ENCODE measurements at places on chromosomes 5 and 9. TPM values are rescaled to one million over a fixed set of nuclear protein-coding genes. Genes with fewer than 3 reads are reported as not detected.

Gene SLCO6A1
- total RNA-seq, result not detected

Gene GPR150
- not detected for total RNA-seq

Gene TMEM252
- not detected for total RNA-seq

- DNase-seq, result no peak
These were observed 123.1 kb downstream of the DROSHA start for GRCh38 chr5:31408814-31409213.

- peak; percentile 8 for DNase-seq
These were observed 261.6 kb upstream of the VLDLR start for GRCh38 chr9:2359891-2360471.

DNA sequence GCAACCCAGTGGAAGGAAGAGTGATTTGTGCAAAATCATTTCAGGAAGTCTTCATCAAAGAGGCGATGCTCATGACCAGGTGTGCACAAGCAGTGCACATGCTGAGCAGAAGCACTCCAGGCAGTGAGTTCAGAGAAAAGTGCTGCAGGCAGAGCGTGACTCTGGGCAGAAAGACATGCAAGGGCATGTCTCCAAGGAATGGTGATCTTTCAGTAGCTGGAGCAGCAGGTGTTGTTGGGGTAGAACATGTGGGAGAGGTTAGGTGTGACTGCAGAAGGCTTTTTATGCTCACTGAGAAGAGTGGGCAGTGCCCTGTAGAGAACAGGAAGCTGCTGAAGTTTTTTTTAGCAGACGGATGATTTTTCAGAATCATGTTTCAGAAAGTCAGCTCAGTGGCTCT lies 545.4 kb upstream of the TLE4 start:
- no peak for DNase-seq

GRCh38 chr5:83568186-83568585 lies 96.6 kb downstream of the VCAN start:
- no peak for DNase-seq

DNA sequence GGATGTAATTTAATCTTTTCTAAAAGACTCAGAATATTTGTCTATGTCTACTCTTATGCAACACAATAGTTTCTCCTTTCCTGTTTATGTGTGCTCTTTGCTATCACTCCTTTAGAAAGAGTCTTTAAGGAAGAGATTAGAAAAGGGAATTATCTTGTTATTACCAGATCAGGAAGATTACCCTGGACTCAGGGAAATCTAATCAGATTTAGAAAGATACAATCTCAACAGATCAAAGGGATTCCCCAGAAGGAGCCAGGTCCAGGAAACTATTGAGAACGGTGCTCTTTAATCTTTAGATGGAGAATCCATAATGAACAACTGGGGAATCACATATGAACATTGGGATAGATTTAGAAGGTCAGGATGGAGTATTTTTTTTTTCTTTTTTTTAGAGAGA lies 32.4 kb upstream of the ZFR start:
- no peak for DNase-seq

DNA sequence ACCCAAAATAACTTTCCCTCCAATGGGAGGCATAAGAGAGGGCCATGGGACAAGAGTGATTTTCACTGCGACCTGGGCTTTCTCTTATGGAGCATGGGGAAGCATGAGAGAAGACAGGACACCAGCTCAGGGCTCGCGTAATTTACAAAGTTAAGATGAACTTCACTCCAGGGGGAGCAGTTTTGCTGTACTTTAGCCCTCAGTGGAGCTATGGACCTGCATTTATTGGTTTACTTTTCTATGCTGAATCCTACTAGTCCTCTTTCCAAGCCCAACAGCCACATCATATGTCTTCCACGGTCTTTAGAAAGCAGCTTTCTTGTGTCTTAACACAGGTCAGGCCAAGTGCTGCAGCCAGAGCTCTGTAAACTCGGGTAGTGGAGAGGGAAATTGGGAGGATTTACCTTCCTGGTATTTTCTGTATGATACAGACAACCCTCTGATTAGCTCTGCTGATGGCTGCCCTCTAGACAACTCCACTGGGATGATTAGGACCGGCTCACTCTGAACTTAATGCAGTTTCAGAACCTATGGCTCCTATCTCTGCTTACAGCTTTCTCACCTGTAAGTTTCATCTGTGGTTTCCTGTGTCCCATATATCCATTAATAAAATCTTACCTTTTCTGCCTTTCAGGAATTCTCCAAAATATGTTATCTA lies 581.0 kb upstream of the RORB start:
- peak; percentile 1 for DNase-seq

- DNase-seq, result no peak
These were observed 80.8 kb upstream of the IL12B start for GRCh38 chr5:159411115-159411514.

- peak; percentile 92 for DNase-seq
These were observed 46.8 kb upstream of the RNF20 start for GRCh38 chr9:101486693-101487442.

DNA sequence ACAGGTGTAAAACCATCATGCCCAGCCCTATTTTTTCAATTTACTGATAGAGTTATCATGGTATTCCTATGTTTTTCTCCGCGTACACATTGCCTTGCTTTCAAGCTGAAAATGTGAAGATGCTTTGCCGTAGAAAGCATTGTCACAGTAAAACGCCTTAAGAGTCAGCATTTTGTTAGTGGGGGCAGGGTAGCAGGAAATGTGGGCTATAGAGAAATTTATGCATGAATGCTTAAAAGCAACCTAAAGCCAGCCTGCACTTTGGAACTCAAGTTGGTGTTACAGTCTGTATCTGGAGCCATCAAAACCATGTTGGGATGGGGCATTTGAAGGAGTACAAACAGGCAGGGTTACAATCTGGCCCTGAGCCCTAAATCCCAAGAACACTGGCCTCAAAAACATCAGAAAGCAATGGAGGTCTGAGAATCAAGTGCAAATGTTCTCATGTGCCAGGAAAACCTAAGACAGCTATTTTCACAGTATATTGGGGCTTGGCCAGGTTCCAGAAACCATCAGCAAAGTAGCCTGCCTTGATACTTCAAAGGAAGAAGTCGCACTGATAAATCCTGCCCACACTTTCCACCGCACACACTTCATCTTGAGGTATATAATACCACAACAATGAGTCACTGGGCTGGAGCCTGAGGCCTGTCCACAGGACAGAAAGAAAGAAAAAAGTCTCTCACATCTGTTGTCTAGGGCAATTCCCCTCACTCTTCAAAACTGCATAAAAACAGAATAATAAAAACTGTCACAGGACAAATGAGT lies 313.8 kb downstream of the ENC1 start:
- DNase-seq, result no peak

DNA sequence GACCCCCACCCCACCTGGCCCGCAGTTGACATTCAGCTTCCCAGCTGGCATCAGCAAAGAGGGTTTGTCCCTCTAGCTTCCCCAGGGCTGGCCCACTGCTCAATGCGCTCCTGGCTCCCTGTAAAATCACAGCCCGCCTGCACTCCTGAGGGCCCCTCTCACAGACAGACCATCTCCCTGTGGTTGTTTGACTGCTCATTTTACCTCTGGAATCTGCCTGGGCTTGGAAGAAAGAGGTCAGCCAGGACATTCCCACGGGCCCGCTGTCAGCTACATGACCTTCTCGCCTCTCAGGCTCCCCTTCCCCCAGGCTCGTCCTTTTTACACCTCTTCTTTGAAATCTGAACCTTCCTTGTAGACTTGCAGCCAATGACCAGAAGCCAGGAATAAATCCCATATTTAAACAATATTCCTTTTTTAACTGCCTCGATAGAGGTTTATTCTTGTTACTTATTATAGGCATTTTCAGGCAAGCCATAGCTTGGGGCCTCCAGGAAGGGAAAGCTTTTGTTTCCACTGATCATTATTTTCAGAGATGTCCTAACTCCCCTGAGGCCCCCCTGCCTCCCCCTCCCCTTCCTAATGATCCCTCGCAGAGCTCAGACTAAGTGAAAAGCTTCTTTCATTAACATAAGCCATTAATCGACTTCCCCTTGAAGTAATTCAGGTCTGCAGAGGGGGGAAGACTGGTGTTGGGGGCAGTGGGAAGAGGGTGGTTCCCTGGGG lies 76.3 kb upstream of the IQGAP2 start:
- DNase-seq, result no peak

GRCh38 chr9:124506931-124507879 lies at the start of gene NR5A1:
Gene NR5A1, minus strand, starts transcription at chr9:124507399. Its CDS starts 4,004 bp downstream, at chr9:124503395.
- DNase-seq, result no peak

All from G401 (cell line).